SHP77 (cell line): ENCODE measurements at places on chromosomes 2 and 18.

DNA sequence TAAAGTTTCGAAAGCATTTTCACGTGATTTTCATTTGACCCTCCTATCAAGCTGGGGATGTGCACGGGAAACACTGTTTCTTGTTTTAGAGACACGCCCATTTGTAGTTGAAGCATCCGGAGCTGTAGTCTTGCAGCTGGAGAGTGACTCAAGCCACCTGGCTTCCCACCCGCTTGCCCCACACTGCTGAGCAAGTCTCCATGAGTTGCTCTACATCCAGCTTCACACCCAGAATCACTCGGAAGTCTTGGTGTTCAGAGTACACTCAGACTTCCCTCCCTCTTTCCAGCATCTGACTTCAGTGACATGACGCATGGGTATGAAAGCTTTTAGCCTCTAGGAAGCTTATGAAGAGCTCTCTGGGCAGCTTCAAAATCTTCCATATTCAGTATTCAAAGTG lies 262.4 kb downstream of the NBAS start:
- DNase-seq, result no peak

GRCh38 chr2:157256626-157257025 lies 879 bp upstream of the GALNT5 start:
- DNase-seq, result no peak

DNA sequence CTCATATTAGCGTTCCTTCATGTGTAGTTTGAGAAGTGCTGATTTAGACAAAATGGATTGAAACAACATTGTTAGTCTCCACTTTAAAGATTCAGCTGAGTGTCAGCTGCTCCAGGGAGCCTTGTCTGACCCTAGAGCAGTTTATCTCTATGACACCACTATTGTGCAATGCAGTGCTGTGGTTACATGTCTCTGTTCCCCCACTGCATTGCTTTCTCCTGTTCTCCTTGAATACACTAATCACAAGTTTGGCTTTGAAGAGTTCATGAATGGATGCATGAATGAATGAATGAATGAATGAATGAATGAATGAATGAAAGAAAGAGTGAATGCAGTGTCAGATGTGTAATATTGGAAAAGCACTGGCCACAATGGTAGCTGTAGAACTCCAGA lies 38.3 kb downstream of the GCG start:
- no peak for DNase-seq

GRCh38 chr2:179898873-179899272 lies 37.5 kb upstream of the ZNF385B start:
- peak; percentile 38 for DNase-seq

DNA sequence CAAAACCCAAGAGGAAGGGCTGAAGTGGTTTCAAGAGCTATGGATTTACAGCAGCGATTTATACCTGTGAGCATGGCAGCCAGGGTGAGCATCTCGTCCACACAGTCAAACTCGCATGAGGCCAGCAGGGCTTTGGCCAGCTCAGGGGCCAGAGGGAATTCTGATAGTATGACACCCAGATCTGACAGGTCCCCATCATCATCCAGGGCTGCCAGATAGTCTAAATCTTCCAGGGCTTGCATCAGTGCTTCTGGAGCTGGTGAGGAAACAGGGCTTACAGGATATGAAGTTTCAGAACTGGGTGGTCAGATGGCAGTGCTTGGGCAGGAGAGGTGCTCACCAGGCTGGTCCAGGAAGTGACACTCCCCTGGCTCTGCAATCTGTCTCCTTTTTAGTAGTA lies 3.5 kb downstream of the DQX1 start:
- no peak for DNase-seq

GRCh38 chr2:133475610-133476009 lies 92.7 kb downstream of the NCKAP5 start:
- DNase-seq, result no peak

DNA sequence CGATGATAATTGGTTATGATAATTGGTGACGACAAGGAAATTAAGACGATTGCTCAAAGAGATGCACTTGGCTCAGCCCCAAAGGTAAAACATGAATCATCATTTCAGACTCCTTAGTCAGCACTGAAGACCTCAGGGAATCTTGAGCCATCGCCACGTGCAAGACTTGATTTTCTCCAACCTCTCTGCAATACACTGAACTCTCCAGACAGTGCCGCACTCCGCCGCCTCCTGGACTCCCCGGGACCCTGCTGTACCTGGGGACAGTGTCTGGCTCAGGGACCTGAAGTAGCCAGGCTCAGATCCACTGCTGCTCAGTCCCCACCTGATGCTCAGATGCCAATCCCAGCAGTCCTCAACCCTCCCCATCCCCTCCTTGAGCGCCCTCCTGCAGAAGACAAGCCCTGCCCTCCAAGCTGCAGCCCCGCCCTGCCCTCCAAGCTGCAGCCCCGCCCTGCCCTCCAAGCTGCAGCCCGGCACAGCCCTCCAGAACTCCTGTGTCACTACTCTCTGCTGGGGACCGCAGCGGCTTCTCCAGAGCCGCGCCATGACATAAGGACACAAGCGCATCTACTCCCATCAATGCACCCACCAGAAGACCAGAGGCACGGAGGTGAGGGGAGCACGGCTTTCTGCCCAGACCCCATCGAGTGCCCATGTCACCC lies 1.1 kb downstream of the TMEM18 start:
- no peak for DNase-seq

DNA sequence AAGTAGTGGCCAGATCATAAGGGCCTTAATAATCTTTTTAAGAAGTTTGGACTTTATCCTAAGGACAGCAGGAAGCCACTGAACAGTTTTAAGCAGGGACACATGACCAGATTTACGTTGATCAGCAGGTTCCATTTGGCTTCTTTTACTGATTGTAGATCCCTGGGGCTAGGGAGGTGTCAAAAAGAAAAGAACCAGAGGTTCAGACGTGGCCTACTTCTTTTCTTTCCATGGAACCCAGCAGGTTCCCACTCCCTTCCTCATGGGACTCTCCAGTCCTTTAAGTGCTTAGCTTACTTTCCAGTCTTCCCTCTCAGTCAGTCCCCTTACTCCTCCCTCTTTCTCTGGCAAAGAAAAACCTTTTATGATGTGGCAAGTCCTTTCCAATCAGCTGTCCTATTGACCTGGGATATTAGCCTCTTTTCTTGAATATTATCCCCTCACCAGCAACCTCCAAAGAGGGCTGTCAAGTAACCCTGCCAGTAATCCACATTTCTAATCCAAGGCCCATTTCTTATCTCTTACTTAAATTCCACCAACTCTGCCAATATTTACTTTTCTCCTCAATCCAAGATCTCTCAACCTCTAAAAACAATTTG lies 33.5 kb downstream of the NHEJ1 start:
- no peak for DNase-seq

DNA sequence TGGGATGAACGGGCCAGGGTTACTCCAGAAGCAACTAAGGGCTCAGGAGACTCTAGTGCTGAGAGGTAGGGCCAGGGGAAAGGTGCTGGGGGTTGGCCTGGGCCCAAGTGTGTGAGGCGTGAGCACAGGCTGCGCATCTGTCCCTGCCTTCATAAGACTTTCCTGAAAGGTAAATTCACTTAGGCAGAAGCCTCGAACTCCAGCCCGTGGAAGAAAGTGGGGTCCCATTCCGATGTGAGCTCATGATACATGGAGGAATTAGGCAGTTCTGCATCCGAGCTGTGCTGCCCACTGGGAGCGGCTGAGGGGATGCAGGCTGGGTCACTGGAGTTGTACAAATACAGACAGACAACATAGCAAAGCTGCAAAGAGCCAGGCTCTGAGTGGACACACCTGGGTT lies 16.2 kb downstream of the PARD6G start:
- no peak for DNase-seq

- no peak for DNase-seq
Observed at GRCh38 chr2:191128172-191128910, 22.5 kb downstream of the STAT4 start.
